DND-41 (cell line): ENCODE measurements at places on chromosomes 7 and 10.

- DNase-seq, result no peak
Observed at GRCh38 chr7:103011650-103012049, 62.9 kb downstream of the FBXL13 start.

GRCh38 chr10:132732518-132732917 lies 53.4 kb downstream of the NKX6-2 start:
- DNase-seq, result no peak

GRCh38 chr7:8357536-8357935 lies 75.9 kb upstream of the NXPH1 start:
- no peak for DNase-seq

DNA sequence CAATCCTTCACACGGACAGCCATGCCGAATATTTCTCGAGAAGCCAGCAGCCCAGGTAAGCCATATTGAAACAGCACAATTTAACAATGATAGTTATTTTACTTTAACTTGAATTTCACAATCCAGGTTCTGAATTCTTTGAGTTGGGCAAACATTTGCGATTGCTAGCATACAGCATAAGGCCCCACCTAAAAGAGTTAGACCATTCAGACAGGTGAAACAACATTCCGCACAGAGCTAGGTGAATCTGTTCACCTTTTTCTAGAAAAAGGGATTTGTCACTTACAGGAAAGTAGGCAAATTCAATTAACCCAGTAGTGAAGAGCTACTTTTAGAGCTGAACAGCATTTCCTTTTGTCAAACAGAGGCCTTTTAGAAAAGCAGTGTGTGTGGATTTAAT lies 45.3 kb downstream of the CREB3L2 start:
- no peak for DNase-seq

DNA sequence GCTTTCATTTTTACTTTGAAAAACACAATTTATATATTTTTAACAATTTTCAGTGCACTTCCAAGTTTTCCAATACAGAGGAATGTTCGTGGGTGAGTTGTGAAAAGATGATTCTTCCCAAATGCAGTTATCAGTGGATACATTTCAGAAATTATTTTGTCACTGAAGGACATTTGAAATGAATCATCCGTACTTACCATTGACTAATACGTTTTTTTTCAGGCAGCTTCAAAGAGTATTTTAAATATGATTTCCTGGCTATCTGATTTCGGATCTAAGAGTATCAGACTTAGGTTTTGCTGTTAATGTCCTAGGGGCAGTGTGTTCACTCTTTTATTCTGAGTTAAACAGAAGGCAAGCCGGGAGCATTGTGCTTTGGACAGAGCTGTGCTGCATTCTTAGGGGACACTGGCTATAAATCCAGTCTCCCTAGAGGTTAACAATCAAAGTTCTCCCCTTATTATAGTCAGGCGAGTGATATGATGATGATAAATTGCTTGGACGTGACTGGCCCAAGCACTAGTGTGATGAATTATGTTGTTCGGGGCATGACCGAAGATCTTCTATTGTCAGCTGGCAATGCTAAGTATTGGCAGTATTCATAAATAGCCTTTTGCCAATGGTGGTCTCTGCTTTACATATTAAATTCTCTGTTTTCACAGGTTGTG lies 4.5 kb downstream of the PTER start:
- no peak for DNase-seq

DNA sequence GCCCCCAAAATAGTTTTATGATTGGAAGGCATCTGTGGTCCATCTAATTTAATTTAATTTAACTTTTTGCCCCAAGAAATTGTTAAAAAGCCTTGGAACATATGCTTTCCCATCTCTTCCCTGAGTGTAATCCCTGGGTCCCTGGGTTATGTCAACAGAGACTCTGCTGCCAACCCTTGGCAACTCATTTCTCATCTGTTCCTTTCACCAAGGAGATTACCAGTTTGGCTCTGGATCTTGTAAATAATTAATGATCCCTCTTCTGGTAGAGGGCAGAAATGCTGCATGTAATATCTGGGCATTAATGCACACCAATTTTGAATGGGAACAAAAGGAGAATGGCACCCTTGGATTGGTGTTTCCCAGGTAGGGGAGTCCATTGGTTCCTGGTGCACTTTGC lies 514.2 kb downstream of the CCSER2 start:
- no peak for DNase-seq

DNA sequence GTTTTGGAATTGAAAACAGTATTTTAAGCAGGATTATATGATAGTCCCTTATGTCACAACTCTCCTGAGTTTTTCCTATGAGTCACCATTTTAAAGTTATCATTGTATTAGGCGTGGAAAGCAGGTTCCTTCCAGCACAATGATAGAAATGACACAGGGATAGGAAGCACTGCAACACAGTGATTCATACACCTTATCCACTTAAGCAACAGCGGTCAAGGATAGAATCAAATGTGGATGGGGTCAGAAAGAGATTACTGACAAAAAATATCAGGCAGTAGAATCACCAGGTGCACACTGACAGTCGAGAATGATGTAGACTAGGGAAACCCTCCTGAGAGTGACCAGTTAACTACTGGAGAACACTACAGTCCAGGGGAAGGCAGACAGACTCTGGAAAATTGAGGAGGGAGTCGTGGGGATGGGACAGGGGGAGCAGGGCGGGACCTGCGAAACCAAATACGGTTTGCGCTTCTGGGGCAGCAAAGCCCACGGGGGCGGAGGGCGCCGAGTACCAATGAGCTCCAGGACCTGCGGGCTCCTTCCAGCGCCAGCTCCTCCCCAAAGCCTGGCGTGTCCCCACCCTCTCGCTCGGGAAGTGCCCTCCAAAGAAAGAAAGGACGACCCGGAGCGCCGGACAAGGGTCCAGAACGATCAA lies 479 bp downstream of the PNPLA8 start:
- peak; percentile 83 for DNase-seq

GRCh38 chr7:79507131-79507530 lies 53.7 kb upstream of the MAGI2 start:
- no peak for DNase-seq

GRCh38 chr7:36775061-36775620 lies 50.8 kb upstream of the AOAH start:
- DNase-seq, result no peak

- DNase-seq, result no peak
Observed at GRCh38 chr7:47362984-47363383, 218.9 kb downstream of the TNS3 start.

- no peak for DNase-seq
Observed at GRCh38 chr10:102628451-102628911, 15.8 kb upstream of the TRIM8 start.

DNA sequence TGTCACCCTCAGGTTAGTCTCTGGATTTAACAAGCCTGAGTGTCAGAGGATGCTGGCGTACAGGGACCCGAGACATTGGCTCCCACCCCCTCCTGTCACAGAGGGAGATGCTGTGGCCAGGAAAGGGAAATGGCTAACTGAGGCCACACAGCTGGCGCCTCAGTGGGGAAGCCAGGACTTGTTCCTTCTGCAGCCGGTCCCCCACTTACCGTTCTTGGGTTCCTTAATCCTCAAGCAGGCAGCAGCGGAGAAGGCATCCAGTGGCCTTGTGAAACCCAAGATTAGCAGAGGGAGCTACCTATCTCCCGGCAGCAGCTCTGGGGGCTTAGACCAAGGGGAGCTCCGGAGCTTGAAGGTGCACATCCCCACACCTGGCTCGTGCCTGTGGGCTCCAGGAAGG lies 65.4 kb downstream of the NEURL1 start:
- no peak for DNase-seq

- no peak for DNase-seq
Observed at GRCh38 chr10:119859420-119860258, 13.0 kb downstream of the MCMBP start.

DNA sequence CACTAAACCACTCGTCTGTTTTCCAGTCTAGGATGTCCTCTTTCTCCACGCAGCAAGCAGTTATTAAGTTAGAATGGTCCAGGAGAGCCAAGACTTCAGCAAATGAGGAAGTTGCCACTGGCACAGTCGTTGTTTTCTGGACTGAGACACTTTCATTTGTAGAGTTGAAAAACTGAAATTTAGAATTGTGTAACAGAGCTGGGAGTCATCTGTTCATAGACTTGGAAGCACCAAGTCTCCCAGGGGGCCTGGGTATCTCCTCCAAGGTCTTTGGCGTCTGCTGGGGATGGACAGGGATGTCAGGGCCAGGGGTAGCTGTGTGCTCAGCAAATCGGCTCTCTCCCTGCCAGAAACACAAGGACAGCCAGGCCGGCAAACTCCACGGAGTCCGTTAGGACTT lies 208.4 kb downstream of the FANK1 start:
- DNase-seq, result no peak

DNA sequence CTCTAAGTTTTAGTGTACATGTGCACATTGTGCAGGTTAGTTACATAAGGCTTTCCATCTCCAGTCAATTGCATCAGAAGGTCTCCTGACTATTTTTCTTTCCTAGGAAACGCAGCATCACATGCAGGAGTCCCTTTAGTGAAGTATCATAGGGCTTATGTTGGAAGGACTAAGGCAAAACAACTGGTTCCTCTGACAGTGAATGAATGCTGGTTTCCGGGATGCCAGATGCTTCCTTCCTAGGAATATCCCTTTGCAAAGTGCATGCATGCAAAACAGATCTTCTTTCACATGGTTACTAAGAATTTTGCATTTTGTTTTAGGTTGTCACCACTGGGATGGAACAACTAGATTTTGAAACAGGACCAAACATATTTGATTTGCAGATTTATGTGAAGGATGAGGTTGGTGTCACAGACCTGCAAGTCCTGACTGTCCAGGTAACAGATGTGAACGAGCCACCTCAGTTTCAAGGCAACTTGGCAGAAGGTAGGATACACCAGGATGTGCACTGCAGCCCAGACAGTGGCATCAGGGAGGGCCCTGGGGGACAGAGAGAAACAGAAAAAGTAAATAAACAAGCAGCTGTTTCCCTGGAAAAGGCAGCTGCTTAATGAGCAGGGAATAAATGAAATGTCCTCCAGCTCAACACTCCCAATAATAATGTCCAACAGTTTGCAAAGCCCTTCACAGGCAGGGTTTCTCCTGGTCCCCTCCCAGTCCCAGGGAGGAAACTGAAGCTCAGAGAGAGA lies 17.8 kb downstream of the CDHR3 start:
- no peak for DNase-seq
